NCI-H2081 (cell line): ENCODE measurements at places on chromosomes 11 and 22.

DNA sequence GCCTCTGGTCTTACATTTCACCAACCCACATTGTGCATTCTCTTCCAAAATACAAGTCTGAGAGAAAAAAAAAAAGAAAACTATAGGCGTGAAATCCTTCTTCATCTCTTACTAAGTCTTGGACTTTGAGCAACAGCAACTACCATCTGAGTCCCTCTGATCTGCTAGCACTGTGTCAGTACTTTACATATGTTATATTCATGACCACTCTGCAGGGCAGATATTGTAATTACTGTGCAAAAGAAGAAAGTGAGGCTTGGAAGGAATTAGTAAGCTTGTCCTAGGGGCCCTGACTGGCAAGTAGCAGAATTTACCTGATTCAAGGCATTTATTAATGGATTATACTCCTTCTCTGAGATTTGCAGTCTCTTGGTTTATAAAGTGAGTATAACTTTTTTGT is 52.7 kb upstream of the EED start:
- no peak for DNase-seq

GRCh38 chr11:59804061-59804460 is 6.5 kb downstream of the MRPL16 start:
- DNase-seq, result no peak

GRCh38 chr11:47889714-47890441 is 41.7 kb upstream of the NUP160 start:
- DNase-seq, result no peak

- peak; percentile 51 for DNase-seq
Observed at GRCh38 chr11:131064373-131064991, 148.2 kb upstream of the SNX19 start.

DNA sequence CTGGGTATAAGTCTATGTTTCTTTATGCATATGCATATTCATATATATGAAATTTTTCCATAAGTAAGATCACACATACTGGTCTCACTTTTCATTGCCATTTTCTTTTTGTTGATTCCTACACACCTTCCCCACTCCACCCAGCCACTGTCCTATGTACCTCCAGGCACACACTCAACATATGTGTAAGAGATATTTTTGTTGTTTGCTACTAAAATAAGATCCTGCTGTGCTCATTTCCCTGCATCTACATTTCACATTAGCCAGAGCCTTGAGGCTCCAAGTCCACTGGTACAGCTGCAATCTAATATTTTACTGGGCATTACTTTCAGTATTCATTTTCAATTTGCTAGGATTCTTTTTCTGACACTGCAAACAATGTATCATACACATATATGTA is 8.1 kb upstream of the KRTAP5-10 start:
- DNase-seq, result no peak

GRCh38 chr22:34760276-34761008 is 305.5 kb upstream of the ISX start:
- DNase-seq, result no peak

DNA sequence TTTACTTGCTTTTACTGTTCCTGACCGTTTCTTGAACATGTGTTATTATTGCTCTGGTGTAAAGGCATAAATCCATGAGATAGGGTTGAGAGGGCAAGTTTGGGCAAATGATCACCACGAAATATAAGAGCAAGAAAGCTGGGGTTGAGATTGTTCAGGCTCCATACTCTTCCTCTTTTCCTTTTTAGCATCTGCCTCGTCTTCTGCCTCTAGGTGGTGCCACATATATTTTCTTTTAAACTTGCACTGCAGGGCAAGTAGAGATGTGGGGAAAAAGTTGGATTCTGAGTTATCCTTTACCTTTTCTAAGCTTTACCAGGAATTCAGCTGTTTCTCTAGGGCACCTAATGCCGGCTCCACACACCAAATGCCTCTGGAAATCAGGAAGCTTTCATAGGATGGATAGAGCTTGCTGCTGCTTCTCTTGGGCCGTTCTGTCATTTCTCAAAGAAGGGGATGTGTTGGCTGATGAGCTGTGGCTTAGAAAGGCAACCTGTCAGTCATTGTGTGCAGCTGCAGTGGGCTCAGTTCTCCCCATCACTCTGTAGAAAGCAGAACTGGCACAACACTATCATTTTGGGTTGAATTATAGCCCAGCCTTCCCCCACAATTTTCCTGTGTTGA is 98.2 kb downstream of the LDLRAD3 start:
- no peak for DNase-seq

DNA sequence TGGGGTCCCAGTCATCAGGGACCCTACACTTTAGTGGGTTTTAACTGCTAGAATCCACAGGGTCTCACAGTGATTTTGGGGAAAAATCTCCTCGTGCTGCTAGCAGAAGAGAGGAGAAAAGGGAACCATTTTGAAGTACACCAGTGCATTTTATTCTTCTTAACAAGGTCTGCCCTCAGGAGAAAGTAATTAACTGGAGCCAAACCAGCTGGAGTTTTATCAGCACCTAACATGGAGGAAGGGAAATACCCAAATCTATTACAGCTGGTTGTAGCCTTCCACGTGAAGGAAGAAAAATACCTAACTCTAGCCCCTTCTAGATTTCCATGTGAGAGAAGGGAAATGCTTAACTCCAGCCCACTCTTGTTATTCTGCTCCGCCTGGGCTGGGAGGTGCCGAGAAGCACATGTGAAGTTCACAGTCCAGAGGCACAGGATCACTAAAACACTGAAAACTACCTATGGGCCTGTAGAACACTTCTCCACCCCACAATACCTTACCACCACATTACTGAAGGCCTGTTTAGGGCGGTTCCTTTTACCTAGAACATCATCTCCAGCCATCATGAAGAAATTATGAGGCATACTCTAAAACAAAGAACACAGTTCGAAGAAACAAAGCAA is 31.3 kb upstream of the TEAD1 start:
- DNase-seq, result no peak

DNA sequence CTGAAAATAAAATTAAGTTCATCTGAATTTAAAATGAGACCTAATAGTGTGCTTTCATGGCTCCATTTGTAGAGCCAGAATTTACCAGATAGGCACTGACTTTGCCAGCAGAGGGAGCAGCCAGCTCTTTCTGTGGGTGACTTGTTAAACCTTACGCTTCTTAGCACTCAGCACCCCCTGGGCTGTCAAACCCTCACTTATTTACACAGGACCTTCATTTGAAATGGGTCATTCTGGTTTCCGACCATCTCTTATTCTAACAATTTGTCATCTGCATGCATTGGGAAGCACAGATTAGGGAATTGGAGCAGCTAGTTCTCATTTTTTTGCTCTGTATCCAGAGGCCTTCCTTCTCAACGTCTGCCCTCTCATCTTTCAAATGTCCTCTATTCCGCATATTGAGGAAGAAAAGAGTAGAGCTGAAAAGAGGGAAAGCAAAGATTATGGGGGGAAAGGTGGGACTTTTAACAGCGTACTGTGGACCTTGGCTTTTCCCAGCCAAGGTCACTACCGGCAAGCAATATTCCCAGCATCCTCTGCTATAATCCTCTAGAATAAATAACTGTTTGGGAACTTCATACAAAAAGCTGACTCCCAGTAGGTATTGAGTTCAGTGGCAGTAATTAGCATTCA is 3.1 kb downstream of the ASRGL1 start:
- DNase-seq, result peak; percentile 63

DNA sequence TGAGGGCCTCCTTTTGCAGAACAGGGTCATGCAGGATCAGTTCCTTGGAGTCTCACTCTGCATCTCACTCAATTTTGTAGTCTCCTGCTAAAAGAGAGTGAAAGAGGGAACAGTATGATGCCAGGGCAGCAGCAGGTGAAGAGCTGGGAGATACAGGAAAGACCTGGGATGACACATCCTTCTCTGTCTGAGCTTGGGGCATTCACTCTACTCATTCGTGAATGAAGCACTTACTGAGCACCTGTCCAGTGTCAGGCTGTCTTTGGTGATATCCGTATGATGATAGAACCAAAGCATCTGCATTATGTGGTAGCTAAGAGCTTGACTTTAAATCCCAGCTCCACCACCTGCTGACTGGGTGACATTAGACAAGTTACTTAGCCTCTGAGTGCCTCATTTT is 14.4 kb downstream of the SREBF2 start:
- no peak for DNase-seq

DNA sequence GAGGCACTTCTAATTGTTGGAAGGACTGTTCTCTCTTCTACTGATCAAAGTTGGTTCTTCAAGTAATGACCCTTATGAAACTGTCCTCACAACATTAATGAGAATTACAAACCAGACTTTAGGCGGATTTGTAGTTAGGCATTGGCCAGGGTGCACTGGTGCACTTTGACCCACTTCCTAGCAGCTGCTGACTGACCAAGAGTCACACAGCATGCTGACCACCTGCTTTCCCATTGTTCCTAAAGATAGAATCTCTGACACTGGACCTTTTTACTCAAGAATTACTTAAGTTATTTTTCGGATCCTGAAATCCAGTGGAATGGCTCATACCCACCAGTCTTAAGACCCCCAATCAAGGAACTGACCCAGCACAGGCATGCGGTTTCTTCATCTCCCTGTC is 264.0 kb downstream of the ST3GAL4 start:
- no peak for DNase-seq

DNA sequence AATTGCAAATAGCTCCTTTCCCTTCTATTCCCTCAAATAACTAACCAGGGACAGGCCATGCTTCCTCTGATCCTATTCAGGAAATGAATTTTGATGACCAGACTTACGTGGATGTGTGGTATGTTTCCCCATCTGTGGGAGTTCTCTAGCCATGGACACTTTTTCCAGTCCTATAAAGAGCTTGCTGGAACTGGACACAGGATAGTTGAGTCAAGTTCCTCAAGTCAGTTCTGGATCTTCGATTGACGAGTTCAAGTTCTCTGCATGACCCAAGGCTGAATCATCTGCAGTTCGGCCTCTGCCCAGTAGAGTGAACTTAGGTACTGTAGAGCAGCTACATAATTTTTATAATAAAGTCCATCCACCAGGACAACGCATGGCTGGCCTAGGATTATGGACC is 52.7 kb upstream of the CCND1 start:
- no peak for DNase-seq

DNA sequence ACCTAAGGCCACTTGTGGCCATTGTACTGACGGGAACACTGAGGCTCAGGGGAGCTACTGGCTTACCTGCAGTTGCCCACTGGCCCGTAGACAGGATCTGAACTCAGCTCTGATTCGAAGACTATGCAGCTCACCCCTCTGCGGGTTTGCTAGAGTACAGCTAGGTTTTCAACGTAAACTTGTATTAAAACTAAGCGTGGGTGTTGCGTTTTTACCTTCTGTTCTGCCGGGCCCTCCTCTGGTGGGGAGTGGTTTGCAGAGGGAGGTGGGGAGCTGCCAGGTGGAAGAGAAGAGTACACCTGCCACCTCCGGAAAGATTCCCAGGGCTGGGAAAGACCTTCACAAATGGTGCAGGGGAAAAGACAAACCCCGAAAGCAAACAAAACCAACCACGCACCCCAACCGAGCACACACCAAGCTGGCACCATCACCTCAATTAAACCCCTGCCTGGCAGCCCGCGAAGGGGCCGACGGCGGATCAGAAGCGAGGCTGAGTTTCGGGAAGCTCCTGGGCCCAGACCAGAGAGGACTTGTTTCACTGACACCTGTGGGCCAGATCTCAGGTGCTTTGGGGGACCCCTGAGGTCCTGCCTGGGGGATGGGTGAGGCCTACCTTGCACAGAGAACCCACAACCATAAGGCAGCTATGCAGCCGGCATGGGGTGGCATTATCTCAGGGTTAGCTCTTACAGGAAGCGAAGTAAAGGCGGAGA is 37.7 kb downstream of the SHISAL1 start:
- no peak for DNase-seq

- DNase-seq, result no peak
Observed at GRCh38 chr11:19766206-19766605, 53.6 kb downstream of the NAV2 start.

DNA sequence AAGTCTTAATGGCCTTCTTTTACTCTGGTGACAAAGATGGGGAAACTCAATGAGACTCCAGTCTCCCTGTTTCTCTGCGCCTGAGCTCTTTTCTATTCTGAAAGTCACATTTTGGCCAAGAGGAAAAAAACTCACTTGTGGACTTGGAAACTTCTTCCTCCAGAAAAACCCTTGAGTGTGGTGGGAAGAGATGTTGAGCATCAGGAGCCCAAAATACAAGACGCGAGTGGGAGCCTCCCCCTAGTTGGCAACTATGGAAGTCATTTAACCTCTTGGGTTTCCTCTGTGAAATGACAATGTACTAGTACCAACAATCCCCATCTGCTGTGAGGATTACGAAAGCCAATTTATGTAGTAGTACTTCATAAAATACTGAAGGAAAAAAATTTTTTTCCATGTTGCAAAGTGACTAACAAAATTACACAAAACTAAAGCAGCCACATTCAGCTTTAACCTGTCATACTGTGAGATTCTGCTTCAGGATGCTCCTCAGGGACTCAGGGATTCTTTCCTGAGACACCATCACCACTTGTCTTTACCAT is 524 bp upstream of the SLC25A17 start:
- DNase-seq, result no peak

GRCh38 chr22:45511847-45512261 is 9.2 kb downstream of the FBLN1 start:
- no peak for DNase-seq

- DNase-seq, result no peak
Observed at GRCh38 chr11:69352715-69353319, 58.9 kb downstream of the MYEOV start.

DNA sequence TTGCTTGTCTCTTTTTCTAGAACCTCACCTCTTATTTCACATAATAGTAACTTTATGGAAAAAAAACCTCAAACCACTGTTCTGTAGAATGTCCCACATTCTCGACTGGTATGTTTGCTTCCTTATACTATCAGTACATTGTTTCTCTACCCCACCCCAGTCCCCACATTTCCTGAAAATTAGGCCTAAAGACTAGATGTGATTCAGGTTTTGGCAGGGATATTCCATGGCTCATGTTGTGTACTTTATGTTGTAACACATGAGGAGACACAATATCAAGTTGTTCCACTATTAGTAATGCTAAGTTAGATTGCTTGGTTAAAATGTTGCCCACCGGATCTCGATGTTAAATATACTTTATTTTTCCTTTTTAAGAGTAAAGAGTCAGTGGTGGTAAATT is 34.7 kb downstream of the DDIAS start:
- no peak for DNase-seq

- DNase-seq, result no peak
Observed at GRCh38 chr11:104841185-104841584, 57.1 kb downstream of the CASP12 start.

DNA sequence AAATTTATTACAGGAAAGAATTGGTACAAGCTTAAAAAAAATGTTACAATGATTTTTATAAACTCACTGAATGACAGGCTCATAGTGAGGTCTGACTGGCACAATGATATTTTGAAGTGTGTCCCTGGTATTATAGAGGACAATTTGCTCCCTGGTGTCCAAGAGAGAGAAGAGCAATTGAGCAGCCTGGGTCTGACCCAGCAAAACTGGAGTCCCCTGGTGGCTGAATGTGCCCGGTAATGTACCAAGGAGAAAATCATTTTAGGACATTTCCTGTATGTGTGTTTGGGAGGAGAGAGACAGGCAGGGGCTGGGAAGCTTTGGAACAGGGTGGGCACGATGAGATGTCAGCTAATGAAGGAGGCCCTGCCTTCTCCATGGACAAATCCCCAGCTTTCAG is 125.3 kb downstream of the APOL5 start:
- no peak for DNase-seq

- DNase-seq, result no peak
Observed at GRCh38 chr11:96990914-96991313, 601.1 kb downstream of the JRKL start.
